ENCODE measurements at places on chromosomes 1 and 21.

DNA sequence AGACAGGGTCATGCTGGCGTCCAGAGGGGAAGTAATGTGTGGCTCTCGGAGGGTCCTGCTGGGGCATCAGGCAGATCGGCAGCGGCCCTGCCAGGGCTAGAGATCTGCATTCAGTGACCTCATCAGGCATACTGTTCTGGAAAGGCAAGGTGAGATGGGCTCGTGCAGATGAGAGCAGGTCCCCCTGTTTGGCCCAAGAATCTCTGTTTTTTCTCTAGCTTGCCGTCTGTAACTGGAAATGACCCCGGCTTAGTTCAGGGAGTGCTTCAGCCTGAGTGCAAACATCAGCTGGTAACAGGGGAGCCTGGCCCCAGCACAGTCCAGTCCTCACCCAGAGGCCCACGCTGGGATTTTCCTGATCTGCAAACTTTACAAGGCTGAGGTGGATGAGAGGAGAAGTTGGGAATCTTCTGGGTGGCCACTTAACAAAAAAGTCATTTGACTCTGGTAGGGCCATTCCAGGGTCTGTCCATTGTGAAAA, 2.1 kb downstream of the FAM163A start:
- no peak overlapping the region for H3K27ac ChIP-seq
- no peak overlapping the region for H3K4me3 ChIP-seq
- H3K27me3 ChIP-seq, result peaks cover 69% of the 10 kb centered on the region
- H3K4me1 ChIP-seq, result no peaks in the 10 kb centered on the region
- H3K36me3 ChIP-seq, result no peaks in the 10 kb centered on the region

- DNase-seq, result no peak
- no peaks in the 10 kb centered on the region for H3K27me3 ChIP-seq
- H3K36me3 ChIP-seq, result peaks cover 37% of the 10 kb centered on the region
- peaks cover 8% of the 10 kb centered on the region for H3K4me1 ChIP-seq
Measured at GRCh38 chr1:36304521-36304920, 1.6 kb upstream of the SH3D21 start.

- H3K4me1 ChIP-seq, result no peaks in the 10 kb centered on the region
- no peak for DNase-seq
- no peaks in the 10 kb centered on the region for H3K27me3 ChIP-seq
- peaks cover 15% of the 10 kb centered on the region for H3K36me3 ChIP-seq
- no peak overlapping the region for H3K27ac ChIP-seq
Measured at GRCh38 chr1:31366796-31367195, 6.1 kb downstream of the FABP3 start.

- H3K27me3 ChIP-seq, result no peaks in the 10 kb centered on the region
- no peak overlapping the region for H3K27ac ChIP-seq
- DNase-seq, result no peak
Measured at GRCh38 chr1:182113879-182114626, 52.5 kb upstream of the ZNF648 start.

DNA sequence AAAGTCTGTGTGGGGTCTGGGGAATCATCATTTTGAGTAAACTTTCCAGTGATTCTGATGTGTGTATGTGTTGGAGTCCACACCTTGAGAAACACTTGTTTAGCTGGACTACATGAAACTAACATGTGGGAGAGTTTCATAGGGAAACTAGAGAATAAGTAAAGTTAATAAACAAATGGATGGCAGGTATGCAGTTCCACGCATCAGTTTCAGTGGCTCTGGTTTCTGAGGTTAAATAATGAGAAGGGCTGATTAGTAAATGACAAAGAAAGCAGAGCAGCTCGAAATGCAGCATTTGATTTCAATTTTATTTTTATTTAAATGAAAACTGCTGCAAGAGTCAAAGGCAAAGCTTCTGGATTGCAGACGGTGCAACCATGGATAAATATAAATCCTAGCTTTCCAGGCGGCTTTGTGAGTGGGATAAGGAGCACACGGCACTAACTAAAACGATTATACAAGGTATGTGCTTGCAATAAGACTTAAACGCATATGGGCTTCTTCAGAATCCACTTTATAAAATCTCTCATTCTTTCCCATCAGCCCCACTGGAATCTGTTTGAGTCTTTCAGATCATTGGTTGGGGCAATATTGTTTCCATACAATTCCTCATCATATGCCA, 310.7 kb downstream of the PLPP3 start:
- H3K4me1 ChIP-seq, result no peaks in the 10 kb centered on the region
- DNase-seq, result no peak
- no peak overlapping the region for H3K27ac ChIP-seq
- no peaks in the 10 kb centered on the region for H3K36me3 ChIP-seq

DNA sequence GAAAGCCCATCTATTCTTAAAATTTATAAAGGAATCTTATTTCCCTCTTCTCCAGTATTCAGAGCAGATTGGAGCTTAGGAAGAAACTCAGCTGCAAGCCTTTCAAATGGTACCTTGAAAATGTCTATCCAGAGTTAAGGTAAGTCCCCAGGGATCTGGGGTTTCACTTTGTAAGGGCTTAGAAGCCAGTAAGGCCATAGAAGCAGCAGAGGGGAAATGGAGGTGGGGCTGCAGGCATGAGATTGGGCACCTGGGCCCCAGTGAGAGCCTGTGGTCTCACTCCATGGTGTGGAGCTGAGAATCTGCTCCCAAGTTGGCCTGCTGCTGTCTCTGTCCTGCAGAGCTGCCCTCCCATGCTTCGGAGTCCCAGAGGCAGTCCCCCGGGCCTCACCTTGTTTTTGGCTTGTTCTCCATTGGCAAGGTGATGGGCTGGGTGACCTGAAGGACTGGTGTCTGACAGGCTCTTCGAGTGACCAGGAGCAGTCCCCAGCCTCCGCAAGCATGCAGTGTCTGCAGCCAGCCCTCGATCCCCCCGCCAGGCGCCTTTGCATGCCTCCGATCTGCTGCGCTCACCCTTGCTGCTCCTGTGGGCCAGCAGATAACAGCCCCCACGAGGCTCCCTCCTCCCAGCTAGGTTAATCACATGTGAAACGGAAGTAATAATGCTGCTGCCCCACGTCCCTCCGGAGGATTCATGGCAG, 163.1 kb downstream of the PGBD5 start:
- no peak for DNase-seq
- no peaks in the 10 kb centered on the region for H3K4me1 ChIP-seq
- no peak overlapping the region for H3K27ac ChIP-seq
- H3K27me3 ChIP-seq, result no peaks in the 10 kb centered on the region
- H3K4me3 ChIP-seq, result no peak overlapping the region

DNA sequence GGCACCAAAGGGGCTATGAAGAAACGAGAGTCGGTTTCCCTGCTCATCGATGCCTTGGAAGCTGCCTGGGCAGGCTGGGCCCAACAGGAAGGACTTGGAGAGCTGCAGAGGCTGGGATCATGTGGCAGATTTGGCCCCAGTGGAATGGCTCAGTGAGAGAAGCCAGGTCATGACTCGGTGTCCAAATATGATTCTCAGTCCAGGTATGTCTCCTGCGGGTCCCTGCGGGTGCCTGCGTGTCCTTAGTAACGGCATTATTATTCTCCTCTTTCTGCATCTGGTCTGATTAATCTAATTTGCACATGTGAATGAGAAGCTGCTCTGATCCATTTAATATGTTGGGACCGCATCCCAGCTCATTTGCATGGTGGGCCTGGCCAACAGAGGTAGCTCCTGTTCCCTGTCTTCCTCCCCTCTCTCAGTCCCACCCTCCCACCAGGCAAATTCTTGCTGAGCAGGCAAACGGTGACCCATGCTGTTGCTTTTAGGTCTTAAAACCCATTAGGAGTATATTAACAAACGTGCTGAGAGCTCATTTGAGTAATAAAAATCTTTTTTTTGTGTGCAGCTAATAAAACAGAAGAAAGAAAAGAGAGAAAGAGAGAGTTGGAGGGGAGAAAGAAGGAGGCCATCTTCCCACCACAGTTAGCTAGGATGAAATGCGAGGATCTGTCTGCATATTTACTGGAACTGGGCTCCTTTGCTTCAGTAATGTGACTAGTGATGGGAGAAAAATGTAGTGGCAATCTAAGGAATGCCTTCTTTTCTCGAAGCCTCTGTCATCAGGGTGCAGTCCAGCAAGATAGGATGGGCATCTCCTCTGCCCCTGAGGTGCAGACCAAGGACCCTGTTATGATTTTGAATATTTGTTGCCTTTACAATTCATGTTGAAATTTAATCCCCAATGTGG, 133.5 kb downstream of the HMGB4 start:
- no peak overlapping the region for H3K27ac ChIP-seq
- no peaks in the 10 kb centered on the region for H3K27me3 ChIP-seq
- no peaks in the 10 kb centered on the region for H3K36me3 ChIP-seq
- no peak overlapping the region for H3K4me3 ChIP-seq
- DNase-seq, result no peak

- no peaks in the 10 kb centered on the region for H3K36me3 ChIP-seq
- H3K4me1 ChIP-seq, result no peaks in the 10 kb centered on the region
- no peaks in the 10 kb centered on the region for H3K27me3 ChIP-seq
- DNase-seq, result no peak
Measured at GRCh38 chr1:152777510-152778137, 2.7 kb downstream of the LCE1F start.

GRCh38 chr1:58978096-58978495, 194.2 kb upstream of the JUN start:
- DNase-seq, result no peak
- no peak overlapping the region for H3K4me3 ChIP-seq
- peaks cover 6% of the 10 kb centered on the region for H3K4me1 ChIP-seq
- no peak overlapping the region for H3K27ac ChIP-seq
- no peaks in the 10 kb centered on the region for H3K36me3 ChIP-seq

DNA sequence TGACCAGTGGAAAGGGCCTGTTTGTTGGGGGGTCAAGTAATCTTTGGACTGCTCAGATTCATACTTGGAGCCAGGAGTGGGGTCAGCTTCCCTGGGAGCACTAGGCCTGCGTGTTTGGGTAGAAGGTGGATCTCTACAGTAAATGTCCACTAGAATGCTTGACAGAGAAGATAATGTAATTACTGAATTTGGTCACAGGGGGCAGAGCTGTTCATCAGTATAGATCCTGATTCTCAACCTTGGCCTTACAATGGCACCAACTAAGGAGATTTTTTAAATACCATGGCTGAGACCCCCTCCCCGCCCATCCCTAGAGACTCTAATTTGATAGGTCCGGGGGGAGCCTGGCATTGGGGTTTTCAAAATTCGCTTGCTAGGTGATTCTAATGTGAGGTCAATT, 217.5 kb upstream of the PLXNA2 start:
- no peaks in the 10 kb centered on the region for H3K36me3 ChIP-seq
- H3K4me1 ChIP-seq, result no peaks in the 10 kb centered on the region
- no peak overlapping the region for H3K4me3 ChIP-seq
- no peaks in the 10 kb centered on the region for H3K27me3 ChIP-seq
- no peak overlapping the region for H3K27ac ChIP-seq
- DNase-seq, result no peak

- H3K36me3 ChIP-seq, result no peaks in the 10 kb centered on the region
- H3K27me3 ChIP-seq, result no peaks in the 10 kb centered on the region
- DNase-seq, result peak; percentile 41
- peak overlapping the region; percentile 52 for H3K27ac ChIP-seq
- H3K4me3 ChIP-seq, result no peak overlapping the region
Measured at GRCh38 chr21:34996304-34997101, 52.6 kb downstream of the RUNX1 start.

GRCh38 chr1:66402194-66402593, 131.8 kb upstream of the SGIP1 start:
- H3K27ac ChIP-seq, result no peak overlapping the region
- H3K27me3 ChIP-seq, result no peaks in the 10 kb centered on the region
- DNase-seq, result no peak
- no peaks in the 10 kb centered on the region for H3K36me3 ChIP-seq
- H3K4me1 ChIP-seq, result peaks cover 8% of the 10 kb centered on the region

GRCh38 chr1:57578099-57578498, 154.2 kb upstream of the DAB1 start:
- H3K4me3 ChIP-seq, result no peak overlapping the region
- DNase-seq, result no peak
- H3K27ac ChIP-seq, result no peak overlapping the region
- no peaks in the 10 kb centered on the region for H3K36me3 ChIP-seq
- no peaks in the 10 kb centered on the region for H3K4me1 ChIP-seq

GRCh38 chr1:113223546-113223945, 150.5 kb downstream of the LRIG2 start:
- H3K27ac ChIP-seq, result no peak overlapping the region
- no peaks in the 10 kb centered on the region for H3K4me1 ChIP-seq
- H3K4me3 ChIP-seq, result no peak overlapping the region
- no peaks in the 10 kb centered on the region for H3K27me3 ChIP-seq

GRCh38 chr1:39573736-39574624, 2.6 kb downstream of the PABPC4 start:
- H3K36me3 ChIP-seq, result peaks cover 47% of the 10 kb centered on the region
- H3K27ac ChIP-seq, result no peak overlapping the region
- no peaks in the 10 kb centered on the region for H3K27me3 ChIP-seq

DNA sequence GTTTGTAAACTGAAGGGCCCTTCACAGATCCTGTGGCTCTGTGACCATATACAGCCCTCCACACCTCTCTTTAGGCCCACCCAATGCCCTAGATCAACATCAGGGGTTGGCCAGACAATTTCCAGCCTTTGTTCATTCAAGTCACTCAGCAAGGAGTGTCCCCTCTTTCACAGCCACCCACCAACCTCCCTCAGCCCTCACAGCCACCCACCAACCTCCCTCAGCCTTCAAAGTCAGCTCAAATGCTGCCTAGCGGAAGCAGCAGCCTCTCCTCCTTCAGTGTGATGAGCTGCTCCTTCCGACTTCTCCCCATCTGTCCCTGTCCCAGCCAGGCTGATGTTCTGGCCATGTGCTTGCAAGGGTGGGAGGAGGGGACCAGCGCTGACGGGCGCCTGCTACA, 71.4 kb downstream of the DMRTB1 start:
- H3K27ac ChIP-seq, result no peak overlapping the region
- H3K27me3 ChIP-seq, result no peaks in the 10 kb centered on the region
- no peak for DNase-seq
- H3K4me1 ChIP-seq, result peaks cover 16% of the 10 kb centered on the region
- H3K4me3 ChIP-seq, result no peak overlapping the region

- H3K27me3 ChIP-seq, result no peaks in the 10 kb centered on the region
- no peak overlapping the region for H3K4me3 ChIP-seq
- no peak overlapping the region for H3K27ac ChIP-seq
- DNase-seq, result no peak
- peaks cover 5% of the 10 kb centered on the region for H3K4me1 ChIP-seq
Measured at GRCh38 chr1:111576547-111576946, 43.0 kb upstream of the RAP1A start.

GRCh38 chr21:25313829-25314228, 293.5 kb downstream of the MRPL39 start:
- peak; percentile 67 for DNase-seq
- peaks cover 1% of the 10 kb centered on the region for H3K4me1 ChIP-seq
- no peaks in the 10 kb centered on the region for H3K36me3 ChIP-seq
- H3K27me3 ChIP-seq, result no peaks in the 10 kb centered on the region
- H3K4me3 ChIP-seq, result no peak overlapping the region

GRCh38 chr21:44887126-44887806, 13.8 kb upstream of the PTTG1IP start:
- no peak for DNase-seq
- H3K4me3 ChIP-seq, result no peak overlapping the region
- no peaks in the 10 kb centered on the region for H3K36me3 ChIP-seq

DNA sequence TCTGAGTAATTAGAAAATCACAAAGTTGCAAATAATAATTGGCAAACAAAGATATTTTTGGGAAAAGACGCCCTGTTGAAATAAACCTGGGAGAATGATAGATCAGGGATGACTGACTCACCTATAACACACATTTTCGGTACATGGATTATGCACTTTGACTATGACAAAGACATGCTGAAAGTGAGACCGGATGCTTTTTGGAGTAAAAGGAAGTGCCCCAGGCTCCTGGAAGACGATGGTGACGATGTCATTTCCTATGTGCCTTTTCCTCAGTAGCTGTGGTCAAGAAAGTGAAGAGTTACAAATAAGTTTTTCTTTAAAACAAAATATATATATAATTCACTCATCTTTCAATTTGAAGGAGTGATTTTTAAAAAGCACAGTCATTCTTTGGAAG, 158.7 kb downstream of the SIPA1L2 start:
- peaks cover 2% of the 10 kb centered on the region for H3K36me3 ChIP-seq
- H3K4me3 ChIP-seq, result no peak overlapping the region
- no peak overlapping the region for H3K27ac ChIP-seq
- no peak for DNase-seq
